ENCODE measurements at places on chromosomes 6 and 20.

DNA sequence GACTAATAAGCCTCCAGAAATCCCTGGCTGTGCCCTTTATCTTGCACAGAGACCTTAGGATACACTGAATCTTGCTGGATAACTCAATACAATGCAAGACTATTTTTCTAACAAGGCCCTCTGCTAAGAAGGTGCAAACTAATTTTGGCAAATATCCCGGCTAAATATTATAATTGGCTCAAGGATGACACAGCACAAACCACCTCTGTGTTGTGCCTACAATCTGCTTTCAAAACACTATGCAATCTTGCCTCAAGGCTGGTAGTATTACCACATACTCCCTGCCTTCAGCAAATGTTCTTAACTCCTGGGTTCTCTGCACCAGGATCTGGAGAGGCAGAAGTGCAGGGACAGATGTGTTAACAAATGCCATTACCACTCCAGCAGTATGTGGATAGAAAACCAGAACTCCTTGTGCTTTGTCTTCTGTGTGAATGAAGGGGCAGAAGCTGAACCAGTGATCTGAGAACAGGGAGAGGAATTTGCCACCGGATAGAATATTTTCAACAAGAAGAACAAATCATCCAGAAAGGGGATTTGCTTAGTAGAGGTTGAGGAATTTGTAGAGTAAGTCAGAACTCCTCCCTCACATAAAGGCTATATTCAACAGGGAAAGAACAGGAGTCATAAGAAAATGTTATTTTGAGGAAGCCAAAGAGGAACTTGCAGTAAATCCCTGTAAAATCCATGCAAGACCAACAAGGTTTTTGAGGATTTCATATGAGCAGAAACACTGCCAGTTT, 74.1 kb upstream of the SLC4A11 start:
- no peak for DNase-seq

GRCh38 chr6:106216527-106216926, 109.0 kb downstream of the ATG5 start:
- DNase-seq, result no peak

DNA sequence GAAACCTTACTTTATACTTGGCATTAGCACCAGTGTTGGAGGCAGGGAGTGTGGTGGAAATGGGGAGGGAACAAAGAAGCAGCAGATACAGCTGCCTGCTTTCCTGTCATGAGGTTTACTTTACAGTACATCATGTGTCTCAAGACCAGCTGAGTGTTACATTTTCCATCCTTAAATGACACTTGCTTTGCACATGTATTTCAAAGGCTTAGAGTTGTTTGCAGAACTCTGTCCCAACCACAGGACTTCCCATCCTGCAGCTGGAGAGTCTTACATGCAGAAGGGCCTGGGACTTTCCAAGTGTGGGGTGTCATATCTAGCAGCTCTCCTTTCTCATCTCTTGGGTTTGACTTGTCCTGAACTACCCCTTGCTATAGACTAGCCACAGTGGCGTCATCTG, 395.9 kb downstream of the DHX35 start:
- no peak for DNase-seq

- no peak for DNase-seq
Measured at GRCh38 chr20:37396416-37397075, 50.6 kb downstream of the SRC start.
